NCI-H187 treated with DMSO at 0.1 percent for 48 hours (cell line): ENCODE measurements at places on chromosomes 7 and 10.

GRCh38 chr10:16626697-16627096, 105.0 kb upstream of the C1QL3 start:
- DNase-seq: no peak

GRCh38 chr10:132890301-132890700, 52.1 kb downstream of the CFAP46 start:
- no peak for DNase-seq

DNA sequence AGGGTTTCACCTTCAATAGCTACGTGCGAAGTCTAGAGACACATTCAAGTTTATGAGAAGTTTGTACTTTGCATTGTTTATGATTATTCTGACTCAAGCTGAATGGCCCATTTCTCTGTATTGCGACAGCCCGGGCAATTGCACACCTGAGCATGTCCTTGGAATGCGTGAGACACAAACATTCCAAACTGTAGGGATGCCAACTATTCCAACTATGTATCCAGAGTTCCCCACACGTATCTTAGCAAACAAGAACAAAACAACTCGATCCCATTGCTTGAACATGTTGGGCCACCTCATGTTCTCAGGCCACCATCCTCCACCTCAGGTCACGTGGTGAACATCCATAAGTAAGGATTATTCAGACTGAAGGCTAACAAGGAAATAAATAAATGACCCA, 51.4 kb upstream of the EGFR start:
- no peak for DNase-seq

GRCh38 chr7:150389532-150389816, 10.3 kb downstream of the ZNF775 start:
- no peak for DNase-seq

- no peak for DNase-seq
Measured at GRCh38 chr10:25682203-25682851, 251.7 kb upstream of the MYO3A start.

DNA sequence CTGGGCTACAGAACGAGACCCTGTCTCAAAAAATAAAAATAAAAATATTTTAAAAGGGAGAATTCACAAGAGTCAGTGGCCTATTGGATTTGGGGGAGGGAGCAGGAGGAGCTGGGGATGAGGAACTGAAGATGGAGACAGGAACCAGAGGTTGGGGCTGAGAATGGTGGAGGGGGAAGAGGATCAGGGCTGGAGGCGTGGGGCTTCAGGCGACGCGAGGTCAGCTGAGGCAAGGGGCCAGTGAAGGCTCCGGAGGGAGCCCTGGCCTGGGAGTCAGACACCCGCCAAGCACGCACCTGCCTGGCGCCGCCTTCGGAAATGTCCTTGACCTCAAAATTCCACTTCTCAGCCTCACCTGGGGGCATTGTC, 671 bp upstream of the CLEC2L start:
- no peak for DNase-seq

GRCh38 chr10:14129770-14130169, 201.0 kb downstream of the FRMD4A start:
- no peak for DNase-seq

DNA sequence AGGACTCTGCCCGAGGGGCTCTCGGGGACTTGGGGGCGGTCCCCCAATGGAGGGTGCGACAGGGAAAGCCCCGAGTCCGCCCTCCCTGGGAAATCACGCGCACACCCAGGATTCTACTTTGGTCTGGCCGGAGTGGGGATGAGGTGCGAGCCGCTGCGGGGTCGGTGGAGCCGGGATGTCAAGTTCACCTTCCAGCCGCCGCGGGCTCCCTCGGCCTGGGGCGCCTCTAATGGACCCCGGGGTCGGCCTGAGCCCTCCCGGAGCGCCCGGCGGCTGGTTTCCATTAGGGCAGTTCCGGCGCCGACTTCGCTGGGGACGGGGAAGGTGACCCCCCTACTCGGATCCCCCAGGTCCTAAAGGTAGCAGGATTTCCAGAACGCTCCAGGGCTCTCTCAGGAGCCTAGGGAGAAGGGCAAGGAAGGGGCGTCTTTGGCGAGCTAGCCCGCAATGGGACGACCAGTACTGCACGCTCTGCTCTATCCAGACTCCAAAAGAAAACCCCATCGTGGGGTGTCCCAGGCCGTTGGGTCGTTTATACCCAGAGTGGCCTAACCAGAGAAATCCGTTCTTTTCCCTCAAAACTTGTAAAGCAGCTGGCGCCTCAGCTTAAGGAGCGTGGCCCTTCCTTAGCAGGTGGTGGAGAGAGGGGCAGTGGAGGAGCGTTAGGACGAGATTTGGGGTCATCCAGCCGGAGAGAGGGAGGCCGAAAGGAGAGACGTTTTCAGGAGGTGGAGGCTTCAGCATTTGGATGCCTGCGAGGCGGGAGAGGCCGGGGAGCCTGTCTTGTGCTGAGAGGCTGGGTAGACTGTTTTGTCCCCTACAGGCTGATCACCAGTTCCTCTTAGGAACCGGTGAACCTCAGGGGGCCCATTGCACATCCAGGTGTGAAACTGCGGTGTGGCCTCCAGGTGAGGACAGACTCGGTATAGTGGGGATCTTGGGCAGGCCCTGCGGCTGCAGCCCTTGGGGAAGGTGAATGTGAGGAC, 860 bp upstream of the WDR86 start:
- no peak for DNase-seq

DNA sequence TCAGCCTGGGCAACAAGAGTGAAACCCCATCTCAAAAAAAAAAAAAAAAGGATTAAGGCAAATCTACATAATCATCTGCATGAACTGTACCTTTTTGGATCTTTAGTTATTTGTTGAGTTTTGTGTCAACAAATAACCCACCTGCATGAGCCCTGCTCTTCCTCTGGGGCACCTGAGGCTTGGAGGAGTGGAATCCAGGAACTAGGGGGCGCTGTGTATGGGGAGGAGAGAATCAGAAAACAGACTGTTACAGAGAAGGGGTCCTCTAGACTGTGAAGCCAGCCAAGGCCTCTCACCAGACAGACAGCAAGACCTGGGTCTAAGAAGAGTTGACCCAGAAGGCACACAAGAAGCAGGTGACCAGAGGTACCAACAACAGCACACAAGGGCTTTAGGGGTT, 682.8 kb upstream of the NRP1 start:
- no peak for DNase-seq

DNA sequence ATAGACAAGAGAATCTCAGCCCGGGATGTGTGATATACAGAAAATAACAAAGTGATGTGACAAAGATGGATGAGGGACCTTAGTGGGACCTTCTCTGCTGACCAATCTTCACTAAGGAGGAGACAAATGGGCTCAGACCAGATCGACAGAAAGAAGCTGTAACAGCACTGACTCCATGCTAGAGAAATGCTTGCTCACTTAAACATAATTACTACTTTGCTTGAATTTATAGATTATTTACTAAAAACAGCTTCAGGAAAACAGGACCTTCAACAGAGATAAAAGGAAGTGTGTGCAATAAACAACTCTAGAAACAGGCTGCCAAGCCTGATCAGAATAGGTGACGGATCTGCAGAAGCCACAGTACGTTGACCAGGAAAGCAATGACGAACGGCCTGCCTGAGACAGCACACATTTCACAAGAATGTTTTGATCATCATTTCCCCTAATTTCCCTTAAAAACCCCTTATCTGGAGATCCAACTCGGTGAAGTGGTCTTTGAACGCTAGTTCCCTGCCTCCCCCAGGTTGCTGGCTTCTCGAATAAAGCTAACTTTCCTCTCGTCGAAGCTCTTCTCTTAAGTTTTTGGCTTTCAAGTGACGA, 98.4 kb upstream of the STEAP1B start:
- DNase-seq: no peak

DNA sequence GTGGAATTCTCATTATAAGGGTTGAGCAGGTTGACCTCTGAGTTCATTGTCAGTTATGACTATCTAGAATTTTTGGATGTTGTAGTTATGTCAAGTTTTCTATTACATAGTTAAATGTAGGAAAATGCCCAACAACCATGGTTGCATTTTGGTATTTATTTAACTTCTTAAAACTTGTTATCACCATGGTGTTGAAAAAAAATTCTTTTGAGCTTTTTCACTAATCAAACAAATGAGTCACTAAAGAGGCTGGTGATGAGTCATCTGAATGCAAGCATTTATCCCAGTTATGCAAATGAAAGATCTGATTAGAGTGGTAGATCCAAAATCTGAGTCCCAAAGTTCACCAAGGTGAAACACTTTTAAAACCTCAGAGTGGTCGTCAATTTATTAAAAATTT, 624.7 kb upstream of the IGFBP3 start:
- no peak for DNase-seq

DNA sequence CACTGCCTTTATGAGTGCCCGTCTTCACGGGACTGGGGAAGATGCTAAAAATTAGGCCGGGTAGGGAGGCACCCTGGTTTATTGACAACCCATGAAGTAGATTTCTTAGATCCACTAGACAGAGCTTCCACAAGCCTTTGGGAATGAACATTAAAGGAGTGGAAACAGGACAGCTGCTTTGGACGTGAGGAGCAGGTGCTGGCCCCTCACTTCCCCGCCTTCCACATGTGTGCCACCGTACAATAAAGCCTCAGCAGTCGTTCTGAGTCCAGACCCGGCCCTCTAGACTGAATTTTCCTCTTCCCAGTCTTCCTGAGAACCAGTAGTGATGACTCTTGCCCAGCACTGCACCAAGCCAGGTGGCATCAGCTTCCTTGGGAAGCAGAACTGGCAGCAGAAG, 282.4 kb downstream of the CELF2 start:
- no peak for DNase-seq

DNA sequence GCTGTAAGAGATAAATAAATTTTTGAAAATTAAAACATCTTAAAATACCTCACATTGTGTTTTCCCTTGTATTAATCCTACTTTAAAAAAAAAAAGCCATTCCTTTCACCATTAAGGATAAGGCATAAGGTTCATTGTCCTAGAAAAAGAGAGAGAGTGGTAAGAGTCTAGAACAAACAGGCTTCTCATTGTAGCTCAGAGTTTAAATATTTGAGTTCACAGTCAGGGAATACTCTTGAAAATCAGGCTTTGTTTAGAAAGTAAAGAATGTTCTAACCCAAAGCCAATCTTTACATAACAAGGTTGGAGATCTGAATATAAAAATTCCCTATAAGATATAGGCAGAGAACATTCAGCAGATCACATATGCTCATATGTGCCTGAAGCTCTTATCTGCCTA, 40.2 kb upstream of the TES start:
- DNase-seq: no peak

DNA sequence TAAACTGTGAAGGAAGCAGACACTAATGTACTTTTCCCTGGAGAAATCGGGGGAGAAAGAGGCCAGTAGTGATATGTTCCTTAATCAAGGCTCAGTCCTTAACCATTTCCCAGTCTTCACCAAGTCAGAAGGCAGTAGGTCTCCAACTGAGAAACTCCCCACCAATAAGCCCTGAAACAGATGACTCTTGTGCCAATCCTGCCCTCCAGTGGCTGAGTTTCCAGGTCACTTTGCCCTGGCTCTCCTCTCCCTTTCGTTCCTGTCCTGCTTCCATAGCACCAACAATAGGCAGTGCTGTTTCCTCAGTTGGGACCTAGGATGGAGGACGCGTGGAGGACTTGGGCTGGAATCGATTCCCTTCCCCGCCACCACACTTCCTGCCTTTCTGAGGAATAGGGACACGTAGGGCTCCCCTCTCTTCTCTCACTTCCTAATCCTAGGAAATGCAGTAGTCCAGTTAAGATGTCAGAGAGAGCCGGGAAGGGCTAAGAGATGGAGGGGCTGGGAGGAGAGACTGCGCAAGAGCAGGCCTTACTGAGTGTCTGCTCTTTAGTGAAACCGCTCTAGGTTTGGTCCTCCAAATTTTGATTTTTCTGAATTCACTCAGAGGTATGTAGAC, 23.4 kb downstream of the ATOH7 start:
- no peak for DNase-seq

GRCh38 chr7:149735181-149735602, 38.2 kb downstream of the ZNF467 start:
- no peak for DNase-seq

GRCh38 chr7:46972205-46972604, 609.7 kb downstream of the TNS3 start:
- no peak for DNase-seq

GRCh38 chr10:103646304-103646703, 152.8 kb downstream of the NEURL1 start:
- DNase-seq: no peak

- DNase-seq: no peak
Measured at GRCh38 chr7:28787106-28787505, 171.0 kb downstream of the TRIL start.

- DNase-seq: no peak
Measured at GRCh38 chr10:106816318-106817085, 348.0 kb downstream of the SORCS1 start.

GRCh38 chr7:78528964-78529363, 730.4 kb downstream of the PHTF2 start:
- no peak for DNase-seq

DNA sequence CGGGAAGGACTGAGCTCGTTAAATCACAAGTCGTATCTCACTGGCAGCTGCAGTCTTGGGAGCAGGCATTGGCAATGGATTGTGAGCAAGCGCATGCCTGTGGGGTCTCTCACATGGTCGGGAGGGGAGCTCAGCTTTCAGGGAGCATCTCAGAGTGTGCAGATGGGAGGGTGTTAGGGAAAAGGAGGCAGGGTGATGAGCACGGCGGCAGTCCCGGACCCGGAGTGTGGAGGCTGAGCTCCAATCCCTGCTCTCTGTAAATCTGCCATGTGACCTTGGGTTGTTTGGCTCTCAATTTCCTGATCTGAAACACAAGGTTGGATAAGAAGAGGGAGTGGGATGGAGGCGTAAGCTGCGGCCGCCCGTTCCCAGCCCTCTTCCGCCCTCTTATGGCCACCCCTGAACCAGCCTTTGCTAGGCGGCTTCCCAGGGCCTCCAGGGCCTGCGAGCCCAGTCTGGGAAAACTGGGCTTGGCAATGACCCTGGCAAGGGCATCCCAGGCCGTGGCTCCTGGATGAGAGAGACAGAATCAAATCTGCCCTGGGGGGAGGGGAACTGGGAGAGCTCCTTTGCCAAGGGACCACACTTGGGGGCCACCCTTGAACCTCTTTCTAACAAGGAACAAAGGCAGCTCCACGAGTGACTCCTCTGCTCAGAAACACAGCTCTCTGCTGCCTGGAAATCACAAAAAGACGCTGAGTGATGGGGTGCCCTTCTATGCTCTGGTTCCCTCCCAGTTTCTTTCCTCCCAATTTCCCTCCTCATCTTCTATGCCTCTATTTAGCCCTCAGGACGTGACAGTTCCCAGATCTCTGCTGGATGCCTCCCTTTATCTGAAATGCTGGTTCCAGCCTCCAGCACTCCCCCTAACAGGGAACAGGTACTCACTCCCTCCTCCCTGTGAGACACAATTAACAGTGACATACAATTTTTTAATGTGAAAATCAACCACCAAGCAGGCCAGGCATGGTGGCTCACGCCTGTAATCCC, 41.7 kb upstream of the LOXL4 start:
- no peak for DNase-seq
